ENCODE measurements at places on chromosomes 1 and 21.

- no peak for DNase-seq
Measured at GRCh38 chr1:53653200-53653575, 85.8 kb downstream of the GLIS1 start.

- no peak for DNase-seq
Measured at GRCh38 chr1:215128504-215128903, 46.0 kb downstream of the KCNK2 start.

DNA sequence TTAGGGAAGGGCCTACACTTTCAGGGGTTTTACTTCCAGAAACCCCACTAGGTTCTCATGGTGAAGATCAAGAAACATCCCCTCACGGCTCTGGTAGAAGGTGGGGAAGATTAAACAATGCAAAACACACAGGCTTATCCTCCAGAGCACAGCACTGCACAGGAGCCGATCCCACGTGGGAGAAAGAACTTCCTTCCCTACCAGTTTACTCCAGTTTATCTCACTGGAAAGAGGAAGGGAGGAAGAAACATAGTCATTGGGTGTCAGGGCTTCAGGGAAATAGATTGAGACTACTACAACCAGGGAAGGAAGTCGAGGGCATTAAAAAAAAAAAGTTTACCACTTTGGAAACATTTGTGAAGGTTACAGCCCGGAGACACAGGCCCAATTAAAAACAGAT is 164.4 kb downstream of the NTPCR start:
- DNase-seq: no peak

DNA sequence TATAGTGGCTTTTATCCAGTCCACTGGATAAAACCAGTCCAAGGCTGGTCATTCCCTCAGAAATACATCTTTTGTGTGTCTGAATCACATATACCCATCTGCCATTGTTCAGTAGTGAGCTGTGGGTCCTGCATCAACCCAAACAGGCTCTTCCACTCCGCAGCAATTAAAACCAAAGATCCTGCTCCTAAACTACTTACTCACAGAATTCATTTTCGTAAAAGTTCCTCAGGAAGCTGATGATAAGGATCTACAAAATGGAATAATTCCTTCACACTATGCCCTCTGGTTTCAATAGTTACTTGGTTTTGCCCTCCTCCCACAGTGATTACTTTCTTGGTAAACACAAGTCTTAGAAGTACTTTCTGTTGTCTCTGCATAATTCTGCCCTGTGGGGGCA is 5.1 kb upstream of the MFSD2A start:
- DNase-seq: no peak

GRCh38 chr1:211633524-211633846 is 41.9 kb downstream of the NEK2 start:
- DNase-seq: no peak

DNA sequence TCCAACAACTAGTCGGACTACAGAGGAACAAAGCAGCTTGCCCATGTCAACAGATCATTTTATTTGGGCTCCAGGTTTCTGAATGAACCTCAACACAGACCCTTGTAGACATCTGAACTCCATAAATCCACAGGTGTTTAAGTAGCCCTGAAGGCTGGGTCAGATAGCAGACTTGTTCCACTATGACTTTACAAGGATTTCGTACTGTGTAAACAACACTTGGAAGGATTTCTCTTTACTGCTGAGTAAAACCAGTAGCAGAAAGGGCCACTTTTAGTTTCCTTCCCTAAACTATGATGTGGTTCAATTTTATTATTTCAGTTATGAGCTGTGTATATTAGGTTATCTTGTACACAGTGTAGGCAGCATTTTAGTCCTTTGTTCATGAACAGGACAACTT is 316.4 kb upstream of the ADGRL2 start:
- DNase-seq: no peak

GRCh38 chr1:162357681-162358266 is 18.9 kb downstream of the SPATA46 start:
- no peak for DNase-seq

DNA sequence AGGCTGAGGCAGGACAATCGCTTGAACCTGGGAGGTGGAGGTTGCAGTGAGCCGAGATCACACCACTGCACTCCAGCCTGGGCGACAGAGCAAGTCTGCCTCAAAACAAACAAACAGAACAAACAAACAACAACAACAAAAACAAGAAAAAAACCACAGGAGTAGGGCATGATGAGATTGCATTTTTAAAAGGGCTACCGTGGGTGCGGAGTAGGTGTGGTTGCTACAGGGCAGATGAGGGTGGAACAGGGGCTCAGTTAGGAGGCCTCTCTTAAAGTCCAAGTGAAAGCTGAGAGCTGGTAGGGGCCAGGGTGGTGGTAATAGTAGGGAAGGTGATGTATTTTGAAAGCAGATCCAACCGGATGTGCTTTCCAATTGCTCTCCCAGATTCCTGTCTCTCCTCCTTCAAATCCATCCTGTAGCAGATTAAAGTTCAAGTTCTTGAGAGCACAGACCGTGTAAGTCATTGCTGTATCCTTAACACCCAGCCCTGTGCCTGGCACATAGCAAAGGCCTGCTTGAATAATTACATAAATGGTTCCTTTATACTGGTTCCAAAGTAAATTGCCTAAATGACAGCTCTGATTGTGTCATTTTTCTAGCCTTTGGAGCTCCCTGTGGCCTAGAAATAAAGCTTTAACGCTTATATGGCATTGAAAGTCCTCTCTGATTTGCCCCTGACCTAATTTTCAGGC is 4.2 kb upstream of the LINGO4 start:
- no peak for DNase-seq

- DNase-seq: peak; percentile 63
Measured at GRCh38 chr1:32028746-32029145, 15.1 kb downstream of the KHDRBS1 start.

GRCh38 chr1:218658899-218659298 is 313.8 kb downstream of the TGFB2 start:
- DNase-seq: no peak

DNA sequence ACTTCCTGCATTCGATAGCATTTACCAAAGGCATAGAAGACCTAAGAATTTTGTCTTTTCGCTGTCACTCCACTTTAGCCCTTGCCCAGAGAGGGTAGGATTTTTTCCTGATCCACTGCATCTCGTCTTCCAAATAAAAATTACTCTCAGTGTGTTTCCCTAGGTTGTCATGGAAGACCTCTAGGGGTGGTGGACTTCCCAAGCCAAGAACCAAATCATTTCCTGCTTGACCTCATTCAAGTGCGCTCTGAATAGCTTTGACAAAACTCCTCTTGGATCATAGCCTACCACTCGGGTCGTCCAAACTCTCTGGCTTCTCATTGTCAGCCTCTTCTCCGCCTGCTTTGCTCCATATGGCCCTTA is 431 bp upstream of the C1orf52 start:
- DNase-seq: no peak

DNA sequence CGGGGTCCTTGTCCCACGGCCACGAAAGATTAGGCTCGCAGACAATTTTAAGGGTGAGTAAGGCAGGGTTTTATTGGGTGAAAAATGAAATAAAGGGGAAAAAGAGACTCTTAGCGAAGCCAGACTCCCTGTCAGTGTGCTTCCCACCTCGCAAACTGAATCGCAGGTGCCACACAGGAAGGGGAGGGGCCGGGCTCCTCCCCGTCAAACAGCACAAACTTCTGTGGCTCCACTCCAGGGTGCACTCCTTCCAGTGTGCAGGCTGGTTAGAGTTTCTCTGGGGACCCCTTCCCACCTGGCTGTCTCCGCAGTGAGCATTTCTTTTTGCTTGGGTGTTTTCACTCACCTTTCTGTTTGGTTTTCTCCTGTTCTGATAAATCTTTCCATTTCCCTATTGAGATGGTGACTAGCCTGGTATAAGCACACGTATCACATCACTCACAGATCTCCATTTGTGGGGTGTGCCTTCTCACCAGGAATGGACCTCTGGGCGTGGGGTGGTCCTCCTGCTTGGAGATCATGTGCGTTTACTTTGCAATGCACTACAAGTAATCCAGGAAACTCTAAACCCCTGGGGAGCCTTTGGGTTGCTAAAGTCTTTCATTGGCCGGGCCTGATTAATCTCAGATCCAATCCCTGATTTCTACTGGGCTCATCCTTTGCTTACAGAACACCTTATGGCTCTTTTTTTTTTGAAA is 37.6 kb upstream of the GALNT2 start:
- no peak for DNase-seq

DNA sequence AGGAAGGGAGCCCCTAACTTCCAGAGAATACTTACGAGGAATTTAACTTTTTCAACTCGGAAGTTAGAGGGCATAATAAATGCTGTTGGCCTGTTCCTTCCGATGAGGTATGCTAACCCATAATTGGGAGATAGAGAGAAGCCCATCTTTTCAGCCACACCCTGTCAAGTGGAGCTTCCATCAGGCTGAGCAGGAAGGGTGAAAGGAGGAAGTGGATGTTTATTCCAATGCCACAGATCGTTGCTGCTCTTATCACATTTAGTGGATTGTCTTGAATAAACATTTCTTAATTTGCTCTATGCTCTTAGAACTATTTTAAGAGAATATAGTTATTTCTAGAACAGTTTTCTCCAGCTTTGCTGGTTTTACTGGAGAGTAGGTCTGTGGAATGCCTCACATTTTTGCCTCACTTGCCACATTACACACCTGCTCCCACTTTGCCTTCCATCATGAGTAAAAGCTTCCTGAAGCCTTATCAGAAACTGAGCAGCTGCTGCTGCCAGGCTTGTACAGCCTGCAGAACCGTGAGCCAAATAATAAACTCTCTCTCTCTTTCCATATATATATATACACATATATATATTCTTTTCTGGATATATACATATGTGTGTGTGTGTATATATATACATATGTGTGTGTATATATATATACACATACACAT is 60.0 kb upstream of the RGS21 start:
- no peak for DNase-seq

GRCh38 chr1:157776971-157777391 is at the start of gene FCRL2:
TSS of gene FCRL2 (minus strand) at chr1:157777132. CDS start at chr1:157777073, 59 bp downstream.
- DNase-seq: no peak

GRCh38 chr21:16492892-16493291 is 763.1 kb downstream of the USP25 start:
- DNase-seq: no peak

DNA sequence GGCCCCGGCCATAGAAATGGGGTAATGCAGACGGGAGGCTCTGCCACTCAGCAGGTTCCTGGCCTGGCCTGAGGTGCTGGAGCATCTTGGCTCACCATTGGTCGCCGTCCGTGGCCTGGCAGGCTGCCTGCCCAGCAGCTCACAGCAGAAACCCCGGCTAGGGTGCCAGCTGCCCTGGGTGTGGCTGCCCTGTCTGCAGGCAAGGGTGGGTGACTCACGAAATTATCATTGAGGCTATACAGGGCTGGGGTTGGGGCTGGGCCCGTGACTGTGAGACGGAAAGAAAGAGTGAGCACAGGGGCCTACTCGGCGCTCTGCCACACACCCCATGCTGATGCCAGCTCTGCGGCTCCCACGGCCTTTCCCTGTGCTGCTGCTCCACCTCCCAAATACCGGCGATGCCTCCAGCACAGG is 8.0 kb upstream of the PKP1 start:
- DNase-seq: no peak

DNA sequence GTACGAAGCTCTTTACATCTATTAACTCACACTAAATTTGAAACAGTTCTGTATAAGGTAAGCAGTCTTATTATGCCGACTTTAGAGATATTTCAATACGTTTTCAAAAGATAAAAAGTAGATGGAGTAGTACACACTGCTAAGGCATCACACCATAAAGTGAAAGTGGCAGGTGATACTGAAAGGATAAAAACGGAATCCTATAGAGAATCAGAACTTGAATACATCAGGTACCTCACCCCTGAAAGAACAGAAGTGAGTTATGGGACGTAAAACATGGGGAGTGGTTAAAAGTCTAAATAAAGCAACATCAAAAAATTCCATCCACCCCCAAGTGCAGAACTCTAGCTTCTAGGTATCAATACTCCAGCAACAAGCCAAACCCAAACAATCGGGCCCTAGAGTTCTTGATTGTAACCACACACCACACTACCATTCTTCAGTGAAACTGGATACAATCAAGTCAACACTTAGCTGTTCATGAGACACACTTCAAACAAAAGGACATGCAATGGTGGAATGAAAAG is 142.6 kb downstream of the SMYD3 start:
- DNase-seq: no peak

All from NCI-H1436 (cell line).